ENCODE measurements at places on chromosomes 1 and 21.

DNA sequence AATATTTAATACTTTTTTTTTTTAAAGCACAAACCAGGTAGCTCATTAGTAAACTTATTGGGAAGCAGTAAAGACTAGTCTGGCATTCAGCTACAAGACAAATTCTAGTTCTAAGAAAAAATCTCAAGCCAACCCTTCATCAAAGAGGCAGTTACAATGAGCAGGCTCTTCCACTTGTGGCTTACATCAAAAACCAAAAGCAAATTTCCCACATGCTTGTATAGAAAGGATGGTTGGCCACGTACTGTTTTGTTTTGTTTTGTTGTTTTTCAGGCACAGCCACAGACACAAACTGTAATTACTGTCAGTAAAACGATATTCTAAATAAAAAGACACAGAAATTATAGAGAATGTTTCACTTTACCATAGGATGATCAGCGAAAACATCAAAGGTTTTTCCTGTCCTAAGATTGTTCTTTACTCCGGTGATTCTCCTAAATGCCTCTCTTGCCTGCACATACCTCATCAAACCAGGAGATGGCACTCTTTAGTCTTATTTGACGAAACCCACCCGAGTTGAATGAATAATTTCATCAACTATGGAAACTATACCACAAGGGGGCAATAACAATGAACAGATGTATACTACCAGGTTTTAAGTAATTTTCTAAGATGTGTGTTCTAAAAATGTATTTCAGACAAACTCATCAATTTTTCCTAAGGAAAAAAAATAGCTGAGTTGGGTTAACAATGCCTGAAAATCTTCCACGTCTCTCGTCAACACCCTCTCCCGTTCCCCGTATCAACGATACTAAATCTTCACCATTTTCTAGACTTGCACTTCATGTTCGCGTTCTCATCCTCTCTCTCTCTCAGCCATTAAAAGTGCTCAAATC, 26.9 kb downstream of the RPL5 start:
- peak; percentile 83 for DNase-seq

DNA sequence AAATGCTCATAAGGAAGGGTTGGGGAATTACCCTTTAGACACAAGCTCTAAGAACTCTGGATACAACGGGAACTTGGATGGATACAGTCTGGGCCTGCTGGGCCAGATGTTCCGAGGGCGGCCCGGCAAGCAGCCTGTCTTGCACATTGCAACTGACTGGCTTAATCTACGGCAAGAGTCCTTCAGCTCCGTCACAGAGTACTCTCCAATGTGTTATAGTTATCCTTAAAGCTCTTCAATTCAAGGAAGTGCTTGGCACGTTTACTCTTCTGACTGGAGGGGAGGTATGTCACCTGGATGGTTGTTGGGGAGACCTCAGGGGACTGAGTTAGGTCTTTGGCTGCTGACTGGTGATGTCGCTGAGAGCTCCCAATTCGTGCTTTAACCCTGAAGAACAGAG, 1.1 kb upstream of the CFAP141 start:
- no peak for DNase-seq

GRCh38 chr1:166237675-166238074, 70.9 kb upstream of the FAM78B start:
- DNase-seq = no peak

GRCh38 chr1:20492751-20493150, 6.7 kb upstream of the CAMK2N1 start:
- DNase-seq = no peak

GRCh38 chr1:15957221-15958095, 18.4 kb downstream of the ZBTB17 start:
- DNase-seq = peak; percentile 31
